Hepatic stellate cell (primary cell): ENCODE measurements at places on chromosomes 13 and 19.
A peak's percentile ranks its signal among the peaks of the same experiment; 100 is the strongest.

DNA sequence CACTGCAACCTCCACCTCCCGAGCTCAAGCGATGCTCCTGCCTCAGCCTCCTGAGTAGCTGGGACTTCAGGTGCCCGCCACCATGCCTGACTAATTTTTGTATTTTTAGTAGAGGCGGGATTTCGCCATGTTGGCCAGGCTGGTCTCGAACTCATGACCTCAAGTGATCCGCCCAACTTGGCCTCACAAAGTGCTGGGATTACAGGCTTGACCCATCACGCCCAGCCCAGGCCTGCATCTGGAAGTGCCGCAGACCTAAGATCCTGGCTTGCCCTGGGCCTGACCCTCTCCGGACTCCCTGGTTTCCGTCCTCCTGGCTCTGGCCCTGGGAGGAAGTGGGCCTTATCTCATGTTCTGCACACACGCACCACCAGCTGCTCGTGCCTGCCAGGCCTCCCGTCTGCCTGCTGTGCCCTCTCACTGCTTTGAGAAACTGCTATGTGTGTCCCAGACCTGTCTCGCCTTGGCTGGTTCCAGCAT is 4.7 kb upstream of the PTGIR start:
- DNase-seq, result no peak

DNA sequence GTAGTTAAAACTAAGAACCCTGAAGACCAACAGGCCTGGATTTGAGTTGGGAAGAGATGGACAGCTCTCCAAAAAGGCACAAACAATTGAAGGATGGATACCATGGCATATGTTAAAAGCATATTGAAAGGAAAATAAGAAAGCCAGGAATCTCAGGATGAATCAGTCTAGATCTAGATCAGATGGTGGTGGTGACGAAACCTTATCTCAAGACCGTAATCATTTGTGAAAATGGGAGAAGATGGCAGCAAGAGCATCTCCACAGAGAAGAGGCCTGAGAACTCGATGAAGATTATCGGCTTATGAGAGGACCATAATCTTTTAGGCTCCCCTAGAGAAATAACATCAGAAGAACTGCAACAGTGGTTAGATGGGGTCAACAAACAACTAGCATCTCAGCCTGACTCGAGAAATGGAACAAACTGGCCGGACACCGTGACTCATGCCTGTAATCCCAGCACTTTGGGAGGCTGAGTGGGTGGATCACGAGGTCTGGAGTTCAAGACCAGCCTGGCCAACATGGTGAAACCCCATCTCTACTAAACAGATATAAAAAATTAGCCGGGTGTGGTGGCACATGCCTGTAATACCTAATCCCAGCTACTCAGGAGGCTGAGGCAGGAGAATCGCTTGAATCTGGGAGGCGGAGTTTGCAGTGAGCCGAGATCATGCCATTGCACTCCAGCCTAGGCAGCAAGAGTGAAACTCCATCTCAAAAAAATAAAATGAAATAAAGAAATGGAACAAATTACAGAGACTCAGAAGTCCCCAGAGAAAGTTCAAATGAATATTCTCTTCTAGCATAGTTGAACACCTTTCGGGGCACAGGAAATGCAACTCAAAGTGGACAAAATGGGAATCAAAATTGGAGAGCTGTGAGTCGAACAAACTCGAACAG is 47.6 kb downstream of the FOXO1 start:
- DNase-seq, result no peak

- DNase-seq, result no peak
These were observed 397.7 kb downstream of the TDRD3 start for GRCh38 chr13:60794751-60795150.

- no peak for DNase-seq
These were observed 287.4 kb upstream of the NBEA start for GRCh38 chr13:34654647-34655046.

GRCh38 chr19:31280287-31281006 is 68.8 kb downstream of the TSHZ3 start:
- no peak for DNase-seq

- DNase-seq, result no peak
These were observed 5.7 kb downstream of the PALM3 start for GRCh38 chr19:14056069-14056666.

DNA sequence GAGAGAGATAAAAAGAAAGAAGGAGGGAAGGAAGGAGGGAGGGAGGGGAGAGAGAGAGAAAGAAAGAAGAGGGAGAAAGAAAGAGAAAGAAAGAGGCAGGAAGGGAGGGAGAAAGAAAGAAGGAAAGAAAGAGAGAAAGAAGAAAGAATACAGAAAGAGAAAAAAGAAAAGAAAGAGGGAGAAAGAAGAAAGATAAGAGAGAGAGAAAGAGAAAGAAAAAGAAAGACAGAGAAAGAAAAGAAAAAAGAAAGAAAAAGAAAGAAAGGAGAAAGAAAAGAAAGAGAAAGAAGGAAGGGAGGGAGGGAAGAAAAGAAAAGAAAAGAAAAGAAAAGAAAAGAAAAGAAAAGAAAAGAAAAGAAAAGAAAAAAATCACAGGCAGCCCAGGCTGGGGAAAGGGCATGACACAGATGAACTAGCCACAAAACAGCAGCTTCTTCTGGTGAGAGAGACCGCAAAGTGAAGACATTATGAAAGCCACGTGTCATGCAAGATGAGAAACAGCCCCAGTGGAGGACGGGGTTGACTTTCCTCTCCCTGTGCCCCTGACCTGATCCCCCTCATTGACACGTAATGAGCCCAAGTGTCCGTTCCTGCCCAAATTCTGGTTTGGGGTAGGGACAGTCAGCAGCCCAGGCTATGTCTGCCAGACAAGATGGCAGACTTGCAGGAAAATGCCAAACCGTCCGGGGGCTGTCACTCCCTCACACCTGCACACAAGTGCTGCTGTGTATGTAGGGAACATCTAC is 102.1 kb downstream of the INSR start:
- DNase-seq, result no peak

GRCh38 chr13:112444416-112445399 is 68.6 kb downstream of the SPACA7 start:
- DNase-seq, result no peak

DNA sequence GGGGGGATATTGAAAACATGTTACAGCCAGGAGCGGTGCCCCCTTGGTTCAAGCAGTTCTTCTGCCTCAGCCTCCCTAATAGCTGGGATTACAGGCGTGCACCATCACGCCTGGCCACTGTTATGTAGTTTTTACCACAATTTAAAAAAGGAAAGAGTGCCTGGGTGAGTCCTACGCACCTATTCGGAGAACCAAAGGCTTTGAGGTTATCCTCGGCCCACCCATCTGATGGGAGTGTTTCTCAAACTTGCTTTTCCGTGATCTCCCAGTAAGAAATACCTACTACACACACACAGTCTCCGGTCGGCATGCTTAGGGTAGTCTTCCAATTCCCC is 4.2 kb upstream of the GP6 start:
- DNase-seq, result no peak

DNA sequence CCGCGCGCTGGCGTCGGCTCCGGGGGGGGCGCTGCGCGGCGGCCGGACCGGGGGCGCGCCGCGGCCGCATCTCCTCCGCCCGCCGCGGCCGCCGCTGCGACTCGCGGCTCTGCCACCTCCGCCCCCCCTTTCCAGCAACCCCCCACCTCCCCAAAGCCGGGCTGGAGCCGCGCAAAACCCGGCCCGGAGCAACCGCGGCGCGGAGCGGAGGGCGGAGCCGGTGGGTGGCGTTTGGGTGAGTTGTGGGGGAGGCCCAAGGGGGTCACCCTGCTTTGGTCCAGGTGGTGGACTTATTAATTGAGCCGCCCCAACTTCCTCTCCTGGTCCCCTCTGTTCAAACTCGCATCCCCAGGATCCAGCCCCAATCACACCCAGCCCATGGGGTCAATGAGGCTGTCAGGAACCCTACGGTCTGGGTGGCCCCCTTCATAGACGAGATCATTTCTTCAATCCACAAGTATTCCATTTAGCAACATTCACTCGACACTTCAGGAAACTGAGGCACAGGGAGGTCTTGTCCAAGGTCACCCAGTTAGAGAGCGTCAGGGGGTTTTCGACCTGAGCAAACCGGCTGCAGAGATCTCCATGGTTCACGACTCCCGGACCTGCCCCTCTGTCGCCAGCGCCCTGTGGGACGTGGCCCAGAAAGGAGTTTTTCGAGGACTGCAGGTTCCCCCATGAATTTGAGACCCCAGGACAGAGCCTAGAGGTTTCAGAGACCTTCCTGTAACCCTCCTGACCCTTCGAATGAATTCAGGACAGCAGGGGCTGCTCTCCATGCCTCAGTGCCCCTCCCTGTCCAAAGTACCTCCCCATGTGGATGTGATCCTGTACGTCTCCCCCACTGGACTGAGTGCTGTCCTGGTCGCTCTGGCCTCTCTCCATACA is 22.4 kb upstream of the SEMA6B start:
- peak; percentile 64 for DNase-seq

DNA sequence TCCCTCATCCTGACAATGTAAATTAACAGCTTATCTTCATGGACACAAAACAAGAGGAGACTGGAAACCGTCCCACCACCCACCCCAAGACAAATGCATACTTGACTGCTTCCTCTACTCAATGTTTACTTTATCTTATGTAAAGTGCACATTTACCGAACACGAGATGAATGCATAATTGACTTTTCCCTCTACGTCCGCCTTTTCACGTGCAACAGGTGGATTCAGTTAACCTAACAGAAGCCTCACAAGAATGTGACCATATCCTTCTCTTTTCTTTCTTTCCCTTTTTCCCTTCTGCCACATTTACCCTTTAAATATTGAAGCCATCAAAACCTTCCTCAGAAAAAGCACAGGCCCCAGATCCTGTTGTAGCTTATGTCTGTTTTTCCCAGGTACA is 468.0 kb downstream of the UQCRFS1 start:
- DNase-seq, result no peak

DNA sequence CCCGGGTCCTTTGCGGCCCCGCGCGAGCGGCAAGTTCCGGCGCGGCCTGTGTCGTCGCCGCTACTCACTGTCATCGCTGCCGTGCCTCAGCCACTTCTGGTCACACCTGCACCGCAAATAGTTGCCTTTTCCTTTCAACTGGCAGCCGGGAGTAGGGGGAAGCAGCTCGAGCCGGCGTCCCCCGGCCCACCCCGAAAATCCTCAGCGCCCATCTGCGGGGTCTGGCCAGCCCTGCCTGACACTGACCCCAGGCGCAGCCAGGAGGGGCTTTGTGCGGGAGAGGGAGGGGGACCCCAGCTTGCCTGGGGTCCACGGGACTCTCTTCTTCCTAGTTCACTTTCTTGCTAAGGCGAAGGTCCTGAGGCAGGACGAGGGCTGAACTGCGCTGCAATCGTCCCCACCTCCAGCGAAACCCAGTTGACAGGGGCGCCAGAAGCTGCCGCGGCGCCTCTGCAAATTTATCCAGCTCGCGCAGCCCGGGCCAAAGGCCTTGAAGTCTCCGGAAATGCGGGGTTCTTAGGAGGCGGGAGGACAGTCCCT is 1.7 kb downstream of the PDX1 start:
- no peak for DNase-seq

GRCh38 chr13:60661521-60661920 is 264.5 kb downstream of the TDRD3 start:
- DNase-seq, result no peak

- no peak for DNase-seq
These were observed 63.3 kb downstream of the POU4F1 start for GRCh38 chr13:78540058-78540457.

DNA sequence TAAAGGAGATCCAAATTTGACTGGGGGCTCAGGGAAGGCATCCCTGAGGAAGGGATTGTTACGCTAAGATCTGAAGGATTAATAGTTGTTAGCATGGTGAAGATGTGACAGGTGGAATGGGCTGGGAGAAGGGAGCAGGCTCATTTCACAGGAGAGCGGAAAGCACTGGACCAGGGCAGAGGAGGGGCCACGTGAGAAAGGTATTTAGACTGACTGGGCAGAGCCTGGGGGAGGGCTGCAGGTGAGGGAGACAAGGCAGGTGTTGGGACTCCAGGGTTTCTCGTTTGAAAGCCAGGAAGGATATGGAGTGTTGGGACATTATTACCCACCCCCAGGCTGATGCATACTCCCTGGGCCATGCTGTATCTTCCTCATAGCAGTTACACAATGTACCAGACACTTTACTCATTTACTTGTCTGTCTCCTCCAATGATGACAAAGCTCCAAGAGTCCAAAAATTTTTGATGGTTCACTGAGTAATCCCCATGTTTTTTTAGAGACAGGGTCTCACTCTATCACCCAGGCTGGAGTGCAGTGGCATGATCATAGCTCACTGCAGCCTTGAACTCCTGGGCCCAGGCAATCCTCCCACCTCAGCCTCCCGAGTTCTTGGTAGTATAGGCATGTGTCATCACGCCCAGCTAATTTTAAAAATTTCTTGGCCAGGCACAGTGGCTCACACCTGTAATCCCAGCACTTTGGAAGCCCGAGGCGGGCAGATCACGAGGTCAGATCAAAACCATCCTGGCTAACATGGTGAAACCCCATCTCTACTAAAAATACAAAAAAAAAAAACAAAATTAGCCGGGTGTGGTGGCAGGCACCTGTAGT is 2.3 kb downstream of the TRAPPC6A start:
- DNase-seq, result no peak

DNA sequence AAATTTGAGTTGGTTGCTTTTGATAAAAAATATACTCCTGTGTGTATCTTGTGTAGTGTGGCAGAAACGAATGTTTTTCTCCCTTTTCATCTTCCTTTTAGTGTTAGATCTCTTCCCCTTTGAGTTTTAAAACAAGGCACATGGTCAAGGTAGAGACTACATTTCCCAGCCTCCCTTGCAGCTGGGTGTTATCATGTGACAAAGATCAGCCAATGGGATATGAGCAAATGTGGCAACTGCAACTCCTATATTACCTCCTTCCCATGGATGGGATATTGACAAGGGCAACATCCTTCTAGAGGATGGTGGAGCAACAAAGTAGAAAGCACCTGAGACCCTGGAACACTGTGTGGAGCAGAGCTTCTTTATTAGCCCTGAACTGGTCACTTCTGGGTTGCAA is 42.4 kb downstream of the ADGRE3 start:
- no peak for DNase-seq

GRCh38 chr13:113527272-113527958 is 36.9 kb upstream of the DCUN1D2 start:
- DNase-seq, result no peak

- DNase-seq, result peak; percentile 38
These were observed 8.4 kb downstream of the FAM124A start for GRCh38 chr13:51230477-51231105.

GRCh38 chr13:88086577-88086976 is 415.4 kb downstream of the SLITRK5 start:
- DNase-seq, result no peak

DNA sequence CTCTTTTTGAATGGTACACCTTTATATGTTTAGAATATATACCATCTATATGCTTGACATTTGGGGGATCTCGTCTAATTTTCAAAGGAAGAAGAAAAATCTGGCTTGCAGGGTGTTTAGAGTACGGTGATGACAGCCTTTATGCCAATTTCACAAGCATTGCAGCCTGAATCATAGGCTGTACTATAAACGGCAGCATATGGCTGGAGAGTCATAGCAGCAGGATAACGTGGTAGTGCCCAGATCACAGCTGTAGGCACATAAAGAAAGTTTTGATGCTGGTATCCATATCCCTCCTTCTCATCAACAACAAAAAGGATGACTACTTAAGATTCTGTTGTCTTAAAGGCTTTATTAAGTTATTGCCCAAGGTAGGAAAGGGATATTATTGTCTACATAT is 253.0 kb downstream of the PCDH9 start:
- no peak for DNase-seq
